Astrocyte (in vitro differentiated cells and primary cell): ENCODE measurements at places on chromosomes 1 and 21.
A peak's percentile ranks its signal among the peaks of the same experiment; 100 is the strongest.

GRCh38 chr1:160353223-160353622 lies 10.0 kb downstream of the NCSTN start:
- peak; percentile 14 for DNase-seq

GRCh38 chr1:160414881-160415280 lies 14.5 kb downstream of the VANGL2 start:
- no peak for DNase-seq

- DNase-seq = peak; percentile 51
Measured at GRCh38 chr1:58781541-58782177, 2.2 kb downstream of the JUN start.

GRCh38 chr1:14441302-14441741 lies 157.2 kb upstream of the KAZN start:
- peak; percentile 95 for DNase-seq

GRCh38 chr1:89705901-89706699 lies 73.2 kb downstream of the LRRC8C start:
- no peak for DNase-seq

DNA sequence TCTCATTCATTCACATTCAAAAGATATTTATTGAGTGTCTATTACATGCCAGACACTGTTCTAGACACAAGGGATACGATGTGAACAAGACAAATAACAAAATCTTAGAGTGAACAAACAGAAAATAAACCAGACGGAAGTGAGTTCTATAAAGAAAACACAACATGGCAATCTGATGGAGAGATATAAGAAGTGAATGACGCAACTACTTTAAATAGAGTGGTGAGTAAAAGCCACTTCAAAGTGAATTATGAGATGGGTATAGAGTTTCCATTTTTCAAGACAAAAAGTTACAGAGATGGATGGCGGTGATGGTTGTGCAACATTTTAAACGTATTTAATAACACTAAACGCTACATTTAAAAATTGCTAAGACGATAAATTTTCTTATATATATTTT lies 75.4 kb downstream of the CEP170 start:
- DNase-seq = peak; percentile 6

- DNase-seq = no peak
Measured at GRCh38 chr1:85091671-85092280, 43.5 kb upstream of the MCOLN3 start.

DNA sequence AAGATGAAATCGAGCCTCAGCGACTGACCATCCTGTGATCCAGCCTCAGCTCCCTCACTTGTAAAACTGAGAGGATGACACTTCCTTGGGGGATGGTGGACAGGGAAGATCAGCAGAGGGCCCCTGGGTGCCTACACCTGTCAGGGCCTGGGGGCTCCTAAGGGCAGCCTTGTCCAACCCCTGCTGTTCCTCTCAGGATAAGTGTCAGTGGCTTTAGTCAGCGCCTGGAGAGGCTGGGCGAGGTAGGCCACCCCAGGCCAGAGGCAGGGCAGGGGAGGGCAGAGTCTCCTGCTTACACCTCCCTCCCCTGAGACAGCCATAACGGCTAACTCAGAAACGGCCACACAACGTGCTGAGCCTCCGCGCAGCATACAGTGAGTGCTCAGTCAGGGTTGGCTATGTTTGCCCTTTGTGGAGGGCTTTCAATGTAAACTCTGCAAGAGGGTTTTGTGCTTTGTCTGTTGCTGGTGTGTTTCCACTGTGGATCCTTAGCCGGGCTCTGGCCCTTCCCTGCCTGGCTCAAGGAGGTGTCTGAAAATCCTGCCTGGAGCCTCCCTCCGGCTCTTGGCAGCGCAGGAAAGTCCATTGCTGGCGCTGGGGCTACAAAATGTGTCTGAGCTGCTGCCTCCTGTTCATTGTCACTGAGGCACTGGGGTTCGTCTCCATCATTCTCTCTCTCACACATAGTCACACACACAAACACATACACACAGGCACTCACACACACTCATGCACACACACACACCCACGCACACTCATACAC lies 588.4 kb downstream of the PTPRU start:
- DNase-seq = no peak

GRCh38 chr1:24175033-24175755 lies 11.9 kb downstream of the IFNLR1 start:
- DNase-seq = no peak

GRCh38 chr1:28104866-28105467 lies 16.6 kb upstream of the EYA3 start:
- DNase-seq = peak; percentile 57

- DNase-seq = no peak
Measured at GRCh38 chr1:67741121-67741520, 56.1 kb downstream of the GADD45A start.

- peak; percentile 3 for DNase-seq
Measured at GRCh38 chr1:218242171-218242570, 42.9 kb upstream of the RRP15 start.

GRCh38 chr1:7469255-7469938 lies 301.7 kb upstream of the VAMP3 start:
- DNase-seq = peak; percentile 87

DNA sequence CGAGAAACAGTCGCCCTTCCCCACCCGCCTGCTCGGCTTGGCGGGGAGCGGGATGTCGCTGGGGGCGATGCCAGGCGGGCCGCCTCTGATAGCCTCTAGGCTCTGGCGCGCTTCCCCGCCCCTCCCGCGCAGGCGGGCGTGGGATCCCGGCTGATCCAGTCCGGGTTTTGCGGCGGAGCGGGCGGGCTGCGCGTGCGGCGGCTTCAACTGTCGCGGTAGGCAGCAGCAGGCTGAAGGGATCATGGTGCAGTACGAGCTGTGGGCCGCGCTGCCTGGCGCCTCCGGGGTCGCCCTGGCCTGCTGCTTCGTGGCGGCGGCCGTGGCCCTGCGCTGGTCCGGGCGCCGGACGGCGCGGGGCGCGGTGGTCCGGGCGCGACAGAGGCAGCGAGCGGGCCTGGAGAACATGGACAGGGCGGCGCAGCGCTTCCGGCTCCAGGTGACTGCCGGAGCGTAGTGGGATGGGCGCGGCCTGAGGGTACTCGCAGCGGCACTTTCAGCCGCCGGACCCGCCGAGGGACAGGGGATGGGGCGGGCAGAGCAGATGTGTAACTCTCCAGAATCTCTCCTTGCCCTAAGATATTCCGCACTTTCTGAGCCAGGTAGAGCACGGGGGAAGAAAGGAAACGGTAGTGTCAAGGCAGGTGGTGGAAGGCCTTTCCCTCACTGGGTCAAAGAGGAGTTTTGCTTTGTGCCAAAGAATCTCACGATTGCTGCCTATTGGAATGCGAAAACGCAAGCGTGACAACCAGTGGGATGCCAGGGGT lies at the start of gene FAAH:
FAAH (plus strand) TSS at position 210 of the 764 bp plus-strand sequence; CDS start at position 242, 32 bp downstream.
- peak; percentile 36 for DNase-seq

DNA sequence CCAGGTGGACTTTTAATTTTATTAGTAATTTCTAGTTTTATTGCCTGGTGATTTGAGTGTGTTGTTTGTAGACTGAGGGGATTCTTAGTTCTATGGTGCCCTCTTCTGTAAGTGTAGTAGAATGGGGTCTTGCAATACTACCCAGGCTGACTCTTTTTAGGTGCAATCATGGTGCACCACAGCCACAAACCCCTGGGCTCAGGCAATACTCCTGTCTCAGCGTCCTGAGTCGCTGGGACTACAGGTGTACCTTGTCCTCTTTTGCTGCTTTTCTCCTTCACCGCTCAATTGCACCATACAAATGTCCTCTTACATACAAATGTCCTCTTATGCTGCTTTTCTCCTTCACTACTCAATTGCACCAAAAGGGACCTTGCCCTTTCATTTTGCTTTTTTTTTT lies 43.1 kb downstream of the SCP2 start:
- peak; percentile 11 for DNase-seq

- DNase-seq = no peak
Measured at GRCh38 chr1:180384286-180385005, 117.9 kb downstream of the ACBD6 start.

DNA sequence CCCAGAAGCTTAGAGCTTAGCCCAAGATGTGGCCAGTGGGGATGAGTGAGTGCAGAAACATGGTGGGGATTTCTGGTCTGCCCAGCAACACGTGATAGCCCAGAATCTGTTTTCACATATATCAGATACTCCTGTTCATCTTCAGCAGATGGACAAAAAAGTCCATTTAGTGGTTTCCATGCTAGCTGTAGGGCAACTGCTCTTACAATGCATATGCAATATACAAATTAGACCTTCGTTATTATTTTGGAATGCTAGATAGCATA lies 96.9 kb upstream of the SGIP1 start:
- no peak for DNase-seq

- DNase-seq = no peak
Measured at GRCh38 chr1:247111259-247111699, 7.1 kb upstream of the ZNF669 start.

DNA sequence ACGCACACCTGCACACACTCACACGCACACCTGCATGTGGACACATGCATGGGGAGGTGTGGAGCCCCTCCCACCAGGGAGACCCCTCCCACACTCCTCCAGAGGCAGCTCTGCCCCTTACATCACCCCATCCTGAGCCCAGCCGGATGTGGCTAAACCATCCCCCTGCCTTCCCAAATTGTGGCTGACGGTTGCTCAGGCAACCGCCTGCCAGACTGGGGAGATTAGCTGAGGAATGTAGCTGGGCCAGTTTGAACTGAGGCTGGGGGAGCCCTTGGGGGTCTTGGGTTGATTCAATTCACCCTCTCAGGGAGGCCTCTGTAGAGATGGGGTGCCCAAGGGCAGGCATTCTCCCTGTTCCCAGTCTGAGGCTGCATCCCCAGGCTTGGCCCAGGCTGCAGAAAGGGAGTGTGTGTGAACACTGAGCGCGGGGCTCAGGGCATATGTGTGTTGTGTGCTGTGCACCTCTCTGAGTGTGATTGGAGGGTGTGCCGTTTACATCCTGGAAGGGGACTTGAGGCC lies 12.9 kb downstream of the PTPRU start:
- peak; percentile 71 for DNase-seq

DNA sequence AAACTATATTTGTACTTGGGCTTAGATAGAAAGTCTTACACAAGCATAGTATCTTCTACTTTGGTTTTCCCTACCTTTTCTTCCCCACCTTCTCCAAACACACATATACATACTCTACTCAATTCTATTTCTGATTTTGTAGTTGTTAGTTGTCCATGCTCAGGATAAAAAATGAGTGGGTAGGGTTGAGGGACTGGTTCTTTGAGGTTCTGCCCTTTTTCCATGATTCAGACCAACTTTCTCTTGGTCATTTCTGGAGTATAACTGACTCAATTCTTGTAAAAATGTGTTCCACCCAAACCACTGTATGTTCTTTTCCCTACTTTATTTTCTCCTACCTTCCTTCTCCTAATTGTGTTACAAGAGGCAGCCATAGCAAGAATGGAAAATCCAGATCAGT lies 3.3 kb downstream of the CFAP126 start:
- no peak for DNase-seq

DNA sequence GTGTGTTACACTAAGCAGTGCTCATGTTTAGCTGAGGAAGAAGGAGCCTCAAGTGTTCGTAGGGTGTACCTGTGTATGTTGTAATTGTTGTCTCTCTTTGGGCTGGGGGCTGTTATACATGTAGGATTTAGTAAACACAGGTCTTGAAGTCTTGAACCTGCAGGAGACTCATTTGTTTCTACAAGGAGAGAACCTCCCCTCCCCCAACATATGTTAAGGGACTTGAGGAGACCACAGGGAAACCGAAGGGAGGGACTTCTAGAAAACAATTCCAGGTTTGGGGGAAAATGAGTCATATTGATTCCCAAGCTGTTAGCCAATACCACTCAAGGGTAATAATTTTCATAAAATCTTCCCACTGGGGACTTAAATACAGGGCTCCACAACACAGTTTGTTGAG lies 25.0 kb upstream of the AGBL4 start:
- no peak for DNase-seq

GRCh38 chr1:89198491-89199072 lies at the start of gene GBP4:
TSS of gene GBP4 (minus strand) at chr1:89198942. CDS start at chr1:89198834, 108 bp downstream.
- no peak for DNase-seq

GRCh38 chr1:169943963-169944526 lies 50.3 kb upstream of the SCYL3 start:
- DNase-seq = no peak

DNA sequence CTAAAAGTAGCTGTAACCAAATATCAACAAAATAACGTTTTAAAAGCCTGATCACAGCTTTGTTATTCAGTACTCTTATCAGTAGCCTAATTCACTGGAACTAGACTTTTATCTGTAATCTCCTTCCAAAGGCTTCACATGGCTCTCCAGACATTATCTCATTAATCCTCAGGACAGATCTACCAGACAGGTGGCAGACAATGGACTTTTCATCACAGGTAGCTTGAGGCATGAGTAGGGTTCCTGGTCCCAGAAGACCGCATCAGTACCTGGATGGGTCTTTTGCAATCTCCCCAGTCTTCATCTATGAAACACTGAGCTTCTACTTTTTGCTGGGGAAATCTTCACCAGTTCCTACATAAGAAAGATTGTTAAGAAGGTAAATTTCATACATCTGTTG lies 132.2 kb upstream of the FOXD3 start:
- DNase-seq = no peak

- DNase-seq = no peak
Measured at GRCh38 chr21:43850728-43851295, 14.2 kb upstream of the AGPAT3 start.

GRCh38 chr1:5720936-5721335 lies 271.3 kb downstream of the NPHP4 start:
- no peak for DNase-seq

DNA sequence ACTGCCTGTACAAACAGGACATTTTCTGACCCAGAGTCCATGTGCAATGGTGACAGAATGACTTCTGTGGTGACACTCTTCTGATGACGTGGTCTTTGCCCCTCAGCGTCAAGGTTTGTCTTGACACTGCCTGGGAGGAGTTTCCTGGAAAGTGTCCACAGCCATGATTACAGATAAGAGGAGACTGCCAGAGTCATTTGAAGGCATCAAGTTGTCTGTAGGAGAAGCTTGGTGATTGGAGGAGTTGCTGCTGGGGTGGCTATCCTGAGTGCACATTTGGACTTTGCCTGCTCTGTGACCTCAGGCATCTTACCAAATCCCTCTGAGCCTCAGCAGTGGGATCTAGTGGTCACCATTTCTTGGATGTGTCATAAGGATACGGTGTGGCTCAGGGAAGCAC lies 17.7 kb downstream of the TCHHL1 start:
- no peak for DNase-seq

GRCh38 chr1:201535046-201535918 lies 3.6 kb upstream of the NAV1 start:
- peak; percentile 66 for DNase-seq

GRCh38 chr1:8706995-8707396 lies 110.4 kb downstream of the RERE start:
- peak; percentile 84 for DNase-seq

GRCh38 chr1:16978567-16979474 lies 1.6 kb downstream of the MFAP2 start:
- peak; percentile 90 for DNase-seq

DNA sequence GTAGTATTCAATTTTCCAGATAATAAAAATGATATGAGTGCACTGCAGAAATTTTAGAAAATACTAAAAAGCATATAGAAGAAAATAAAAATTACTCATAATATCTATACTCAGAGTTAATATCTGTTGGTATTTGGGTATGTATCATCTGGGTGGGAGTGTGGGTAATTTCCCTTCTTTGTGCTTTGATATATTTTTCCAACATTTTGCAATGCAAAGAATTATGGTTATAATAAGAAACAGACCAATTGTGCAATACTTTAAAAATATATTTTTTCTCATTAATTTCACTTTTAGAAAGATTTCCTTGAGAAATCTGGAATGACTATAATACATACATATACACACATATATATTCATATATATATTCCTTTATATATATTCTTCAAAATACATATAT lies 665.7 kb downstream of the ADGRL2 start:
- no peak for DNase-seq
